ENCODE measurements at places on chromosomes 2 and 18.

DNA sequence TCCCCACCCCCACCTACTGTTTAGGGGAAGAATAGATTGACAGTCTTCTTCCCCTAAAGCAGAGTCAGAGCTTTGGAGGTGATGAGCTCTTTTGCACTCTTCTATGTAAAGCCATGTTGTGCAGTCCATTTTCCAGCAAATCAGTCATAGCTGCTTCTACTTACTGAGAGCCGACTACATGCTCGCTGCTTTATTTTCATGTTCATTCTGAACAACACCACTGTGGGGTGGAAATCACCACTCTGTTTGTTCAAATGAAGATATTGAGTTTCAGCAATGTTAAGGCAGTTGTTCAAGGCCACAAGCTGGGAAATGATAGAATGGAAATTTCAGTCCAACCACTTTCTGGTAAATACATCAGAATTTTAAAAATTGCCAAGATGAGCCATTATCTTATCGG lies 88.3 kb downstream of the INSIG2 start:
- DNase-seq, result no peak

GRCh38 chr2:73494031-73494430 lies 108.4 kb downstream of the ALMS1 start:
- DNase-seq, result no peak

DNA sequence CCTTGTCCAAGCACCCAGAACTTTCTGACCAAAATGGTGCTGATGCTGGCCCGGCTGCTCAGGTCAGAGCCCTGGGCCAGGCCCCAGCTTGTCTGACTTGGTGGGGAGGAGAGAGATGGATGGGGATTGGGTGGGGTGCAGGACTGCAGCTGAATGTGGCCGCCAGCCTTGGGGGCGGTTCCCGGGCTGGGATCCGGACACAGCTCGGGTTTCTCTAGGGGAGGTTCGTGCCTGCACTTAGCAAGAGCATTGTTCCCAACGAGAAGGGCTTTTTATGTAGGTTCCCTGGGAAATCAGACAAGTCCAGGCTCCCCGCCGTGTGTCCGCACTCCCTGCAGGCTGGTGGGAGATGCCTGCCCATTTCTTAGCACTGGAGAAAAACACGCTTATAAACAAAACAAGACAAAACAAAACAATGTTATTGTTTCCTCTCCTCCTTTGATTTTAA lies 50.5 kb upstream of the HS6ST1 start:
- no peak for DNase-seq

- DNase-seq, result no peak
Observed at GRCh38 chr2:161085149-161085548, 75.1 kb upstream of the TANK start.

DNA sequence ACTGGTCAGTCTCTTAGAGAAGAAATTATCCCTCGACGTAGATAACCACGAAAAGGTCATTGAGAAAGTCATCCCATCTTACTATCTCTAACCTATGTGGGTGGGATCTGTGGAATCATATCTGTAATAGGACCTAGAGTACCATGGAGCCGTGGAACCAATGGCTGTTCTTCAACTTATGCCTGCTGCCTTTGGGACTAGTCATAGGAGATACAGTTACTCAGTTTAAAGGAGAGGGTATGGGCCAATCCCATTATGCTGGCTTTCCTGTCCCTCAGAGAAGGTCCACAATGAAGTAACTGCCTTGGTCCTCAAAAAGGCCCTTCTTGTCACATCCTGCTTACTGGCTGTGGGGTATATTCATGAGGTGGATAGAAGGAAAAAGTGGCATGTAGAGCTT lies 77.5 kb downstream of the FEZ2 start:
- no peak for DNase-seq

DNA sequence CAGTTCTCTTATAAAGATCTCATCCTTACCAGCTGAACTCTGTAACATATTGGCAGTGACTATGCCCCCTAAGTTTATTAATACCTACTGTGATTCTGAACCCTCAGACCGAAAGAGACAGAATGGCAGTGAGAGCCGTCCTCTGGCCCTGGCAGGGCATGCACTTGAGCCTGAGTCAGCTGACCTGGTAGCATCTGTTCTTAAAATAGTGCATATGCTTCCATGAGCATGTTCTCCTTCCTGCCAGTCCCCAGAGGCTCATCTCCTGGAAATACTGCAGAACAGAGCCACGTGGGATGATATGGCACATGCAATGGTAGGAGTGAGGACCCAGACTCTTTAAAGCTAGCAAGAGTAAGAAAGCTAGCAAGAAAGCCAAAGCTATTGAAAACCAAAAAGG lies 59.0 kb downstream of the RASGRP3 start:
- DNase-seq, result peak; percentile 16

DNA sequence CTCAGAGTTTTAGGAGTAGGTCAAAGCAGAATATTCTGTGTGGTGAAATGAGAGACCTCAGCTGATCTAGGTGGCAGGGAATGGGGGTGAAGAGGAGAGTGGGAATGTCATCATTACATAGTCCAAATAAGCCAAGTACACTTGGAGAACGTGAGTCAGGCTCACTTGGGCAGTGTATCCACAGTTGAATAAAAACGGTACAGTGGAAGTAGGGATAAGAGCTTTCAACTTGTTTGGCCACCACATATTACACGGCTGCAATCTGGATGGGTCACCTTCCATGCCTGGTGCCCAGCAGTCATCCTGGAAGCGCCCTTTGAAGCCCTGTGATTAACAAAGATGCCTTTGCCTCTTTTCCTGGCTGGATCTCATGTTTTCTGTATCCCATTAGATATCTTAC lies 28.6 kb downstream of the MIB1 start:
- no peak for DNase-seq

- DNase-seq, result no peak
Observed at GRCh38 chr2:128469875-128470274, 151.2 kb upstream of the HS6ST1 start.

DNA sequence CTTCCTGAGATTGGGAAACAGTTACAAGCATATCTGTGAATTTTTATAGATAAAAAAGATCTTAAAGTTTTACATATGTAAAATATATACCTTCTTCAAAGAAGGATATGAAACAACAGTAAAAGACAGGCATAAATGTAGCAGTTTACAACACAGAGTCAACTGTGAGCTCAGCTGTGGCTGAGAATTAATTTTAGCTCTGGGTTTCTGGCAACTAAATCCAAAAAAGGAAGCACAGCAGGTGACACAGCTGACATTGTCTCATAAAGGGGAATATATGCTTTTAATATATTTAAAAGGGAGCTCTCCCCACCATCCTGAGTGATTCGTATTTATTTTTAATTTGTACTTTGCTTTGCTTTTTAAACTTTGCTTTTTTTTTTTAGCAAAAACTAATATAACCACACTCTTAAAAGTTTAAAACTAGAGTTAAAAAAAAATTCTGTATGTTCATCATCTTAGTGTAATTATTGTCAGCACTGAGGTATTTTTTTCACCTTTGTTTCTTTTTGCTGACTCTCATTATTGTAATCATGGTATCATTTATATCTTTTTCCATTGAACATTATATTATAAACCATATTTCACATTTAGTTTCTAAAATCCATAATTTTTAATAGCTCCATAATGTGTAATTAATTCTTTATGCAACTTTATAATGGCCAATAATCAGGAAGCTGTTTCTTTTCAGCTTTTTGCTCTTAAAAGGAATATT lies 6.7 kb downstream of the TUBB6 start:
- DNase-seq, result no peak

DNA sequence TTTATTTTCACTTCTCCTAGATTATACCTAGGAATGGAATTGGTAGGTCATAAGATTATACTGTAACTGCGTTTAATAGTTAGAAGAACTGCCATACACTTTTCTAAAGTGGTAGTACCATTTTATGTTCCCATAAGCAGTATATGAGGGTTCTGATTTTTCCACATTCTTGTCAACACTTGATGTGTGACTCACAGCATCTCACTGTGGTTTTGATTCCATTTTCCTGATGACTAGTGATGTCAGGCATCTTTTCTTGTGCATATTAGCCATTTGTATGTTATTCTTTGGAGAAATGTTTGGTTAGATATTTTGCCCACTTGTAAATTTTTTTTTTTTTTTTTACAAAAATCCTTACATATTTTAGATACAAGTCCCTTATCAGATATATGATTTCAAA lies 2.3 kb downstream of the DCAF17 start:
- DNase-seq, result no peak

DNA sequence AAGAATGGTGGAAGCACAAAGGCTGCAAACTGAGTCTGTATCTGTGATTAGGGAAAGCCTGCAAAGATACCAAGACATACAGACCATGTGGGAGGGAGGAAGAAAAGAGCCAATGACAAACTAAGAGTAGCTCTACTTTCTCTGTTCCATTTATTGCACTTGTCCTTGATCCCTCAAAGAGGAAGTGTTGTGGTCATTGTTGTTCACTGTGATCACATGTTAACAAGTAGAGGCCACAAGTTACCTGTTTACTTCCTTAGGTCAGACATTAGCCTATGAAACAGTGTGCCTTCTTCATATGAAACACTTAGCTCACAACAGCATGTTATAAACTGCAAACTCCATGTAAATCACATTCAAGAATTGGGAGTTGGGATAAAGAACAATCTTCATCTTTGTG lies 32.6 kb downstream of the MAP2 start:
- DNase-seq, result no peak

DNA sequence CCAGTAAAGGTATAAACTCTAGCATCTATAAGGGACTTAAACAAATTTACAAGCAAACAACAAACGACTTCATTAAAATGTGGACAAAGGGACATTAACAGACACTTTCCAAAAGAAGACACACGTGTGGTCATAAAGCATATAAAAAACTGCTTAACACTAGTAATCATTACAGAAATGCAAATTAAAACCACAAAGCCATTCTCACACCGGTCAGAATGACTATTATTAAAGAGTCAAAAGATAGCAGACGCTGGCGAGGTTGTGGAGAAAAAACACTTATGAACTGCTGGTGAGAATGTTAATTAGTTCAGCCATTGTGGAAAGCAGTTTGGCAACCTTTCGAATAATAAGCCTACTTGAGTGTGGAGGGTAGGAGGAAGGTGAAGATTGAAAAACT lies 217.1 kb upstream of the DLGAP1 start:
- no peak for DNase-seq

DNA sequence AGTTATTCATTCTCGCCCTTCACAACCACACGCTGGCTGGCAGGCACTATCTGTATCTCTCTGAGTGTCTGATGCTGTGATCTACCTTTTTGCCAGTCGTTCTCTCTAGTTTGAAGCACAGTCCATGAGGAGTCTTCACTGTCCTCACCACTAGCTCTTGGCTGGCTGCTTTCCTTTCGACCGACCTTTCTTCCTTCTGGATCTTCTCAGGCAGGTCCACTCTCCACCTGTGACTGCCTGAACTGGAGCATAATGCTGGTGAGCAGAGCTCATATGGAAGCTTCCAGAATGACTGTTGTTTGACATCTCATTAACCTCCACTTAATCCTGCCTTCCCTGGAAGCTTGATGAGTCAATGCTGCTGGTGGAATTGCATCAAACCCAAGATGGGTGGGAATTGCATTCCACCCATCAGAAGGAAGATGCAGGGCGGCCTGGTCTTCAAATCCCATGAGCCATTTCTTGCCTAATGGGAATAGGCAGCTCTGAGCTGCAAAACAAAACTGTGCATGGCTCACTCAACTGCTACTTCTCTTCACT lies 283.5 kb upstream of the HDAC4 start:
- no peak for DNase-seq

DNA sequence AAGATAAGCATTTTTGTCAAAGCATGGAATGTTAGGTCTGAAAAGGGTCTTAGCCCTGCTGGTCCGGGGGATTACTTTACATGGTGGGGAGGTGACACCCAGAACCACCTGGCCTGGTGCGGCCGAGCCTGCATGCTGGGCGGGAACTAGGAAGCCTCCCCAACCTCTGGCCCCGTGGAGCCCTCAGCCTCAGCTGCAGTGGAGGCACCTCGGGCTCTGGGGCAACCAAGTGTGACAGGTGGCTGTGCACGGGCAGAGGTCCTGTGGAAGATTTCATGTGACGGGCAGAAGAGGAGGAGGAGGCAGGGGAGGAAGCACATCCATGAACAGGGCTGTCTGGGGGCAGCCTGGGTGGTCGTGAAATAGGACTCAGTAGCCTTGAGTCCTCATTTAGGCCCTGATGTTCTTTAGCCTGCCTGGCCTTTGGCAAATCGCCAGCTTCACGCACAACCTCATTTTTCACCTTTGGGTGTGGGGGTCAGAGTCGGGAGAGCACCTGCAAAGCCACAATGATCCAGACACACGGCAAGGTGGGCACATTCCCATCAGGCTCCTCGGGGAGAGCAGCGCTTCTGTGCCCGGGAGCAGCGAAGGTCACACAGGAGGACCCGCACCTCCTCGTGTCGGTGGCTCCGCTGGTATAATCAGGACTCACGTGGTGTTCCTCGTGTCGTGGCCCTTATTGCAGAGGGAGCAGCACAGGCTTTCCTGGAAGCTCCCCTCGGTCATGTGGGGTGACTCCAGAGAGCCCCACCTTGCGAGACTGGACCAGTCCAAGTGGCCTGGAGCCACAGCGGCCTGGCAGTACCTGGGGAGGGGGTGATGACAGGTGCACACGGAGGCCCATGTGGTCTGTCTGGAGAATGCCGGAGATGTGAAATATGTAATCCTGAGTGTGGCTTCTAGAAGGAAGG lies 13.9 kb downstream of the CNDP2 start:
- DNase-seq, result no peak

- DNase-seq, result no peak
Observed at GRCh38 chr2:16561676-16562075, 104.0 kb downstream of the CYRIA start.

DNA sequence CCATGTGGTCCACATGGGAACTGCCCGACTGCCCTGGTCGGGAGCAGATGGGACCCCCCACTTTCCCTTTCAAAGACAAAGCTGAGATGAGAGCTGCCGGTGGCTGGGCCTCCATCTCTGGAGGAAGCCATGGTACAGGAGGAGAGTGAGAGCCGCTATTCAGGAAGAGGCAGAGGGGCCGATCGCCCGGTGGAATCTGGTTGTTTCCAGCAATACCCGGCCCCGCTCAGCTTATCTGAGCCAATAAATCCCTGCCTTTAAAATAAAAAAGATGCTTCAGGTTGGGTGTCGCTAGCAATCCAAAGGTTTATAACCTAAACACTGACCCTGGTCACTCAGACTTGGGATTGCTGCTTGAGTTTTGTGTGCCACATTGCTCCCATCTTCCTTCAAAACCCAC lies 15.2 kb upstream of the B3GNT7 start:
- no peak for DNase-seq

GRCh38 chr2:71631411-71631931 lies 178.1 kb downstream of the DYSF start:
- DNase-seq, result no peak

DNA sequence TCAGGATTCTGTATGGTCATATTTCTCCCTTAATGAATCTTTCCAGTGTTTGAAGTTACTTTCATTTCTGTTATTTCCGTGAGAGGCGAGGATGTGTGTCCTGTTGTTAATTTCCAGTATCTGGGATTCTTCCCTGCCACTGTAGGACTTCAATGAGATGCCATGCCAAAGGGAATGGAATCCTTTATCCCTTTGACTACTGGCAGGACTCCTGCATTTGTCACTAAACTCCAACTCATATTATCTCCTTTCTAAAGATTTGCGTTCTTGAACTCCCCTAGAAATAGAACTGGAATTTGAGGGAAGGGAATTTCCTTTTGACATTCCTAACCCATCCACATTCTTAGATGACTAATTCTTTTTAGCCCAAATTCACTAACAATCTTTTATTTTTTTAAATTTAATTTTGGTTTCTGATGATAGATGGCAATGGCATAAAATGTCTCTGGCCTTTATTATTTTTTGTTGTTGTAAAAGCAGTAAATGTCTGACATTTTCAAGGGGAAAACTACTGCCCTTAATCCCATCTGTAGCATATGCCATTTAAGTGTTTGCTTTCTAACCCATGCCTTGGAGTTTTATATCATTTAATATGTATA lies 87.8 kb upstream of the EML6 start:
- DNase-seq, result no peak

GRCh38 chr2:115939902-115940301 lies 1497.5 kb downstream of the DPP10 start:
- DNase-seq, result no peak

Measured in NCI-H446 (cell line).